Endodermal cell (in vitro differentiated cells): ENCODE measurements at places on chromosomes 7 and 10. TPM values are rescaled to one million over a fixed set of nuclear protein-coding genes. Genes with fewer than 3 reads are reported as not detected.

DNA sequence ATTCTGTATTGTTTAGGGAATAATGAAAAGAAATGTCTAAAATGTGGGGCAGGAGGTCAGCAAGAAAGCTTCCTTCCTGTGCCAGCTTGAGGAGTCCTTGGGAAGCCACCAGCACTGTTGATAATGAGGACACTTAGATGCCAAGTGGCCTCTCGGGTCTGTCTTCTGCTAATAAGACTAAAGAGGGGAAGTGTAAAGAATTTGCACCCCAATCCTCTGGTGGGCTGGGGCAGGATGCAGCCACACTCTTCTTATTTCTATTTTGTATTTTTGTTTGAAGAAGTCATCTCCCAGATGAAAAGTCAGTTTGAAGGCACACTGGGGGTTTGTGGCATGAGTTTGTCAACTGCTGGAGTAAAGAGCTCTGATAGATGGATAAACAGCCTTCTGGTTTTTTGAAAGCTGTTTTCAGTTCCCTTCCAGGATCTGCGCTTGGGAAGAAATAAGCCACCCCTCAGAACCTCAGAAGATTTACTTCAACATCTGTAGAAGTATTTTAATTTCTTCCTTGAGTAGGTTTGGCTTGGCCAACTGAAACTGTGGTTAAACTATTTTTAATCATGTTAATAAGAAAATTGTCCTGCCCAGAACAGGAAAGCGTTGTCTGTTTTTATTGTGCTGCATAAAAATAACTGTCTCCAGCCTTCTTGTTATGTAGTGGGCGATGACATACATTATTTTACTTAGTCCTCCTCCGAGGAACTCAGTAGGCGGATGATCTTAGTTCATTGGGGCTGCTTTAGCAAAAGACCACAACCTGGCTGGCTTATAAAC is 128.8 kb upstream of the GPR26 start:
- DNase-seq: no peak

Gene ZC3HAV1L
- 9.7 to 24.4 TPM (median 12.0 TPM) in 3 replicates for total RNA-seq

Gene OR9A2
- total RNA-seq: not detected in 2 replicates

Gene MACROH2A2
- 165 and 177 TPM in 2 replicates for total RNA-seq

DNA sequence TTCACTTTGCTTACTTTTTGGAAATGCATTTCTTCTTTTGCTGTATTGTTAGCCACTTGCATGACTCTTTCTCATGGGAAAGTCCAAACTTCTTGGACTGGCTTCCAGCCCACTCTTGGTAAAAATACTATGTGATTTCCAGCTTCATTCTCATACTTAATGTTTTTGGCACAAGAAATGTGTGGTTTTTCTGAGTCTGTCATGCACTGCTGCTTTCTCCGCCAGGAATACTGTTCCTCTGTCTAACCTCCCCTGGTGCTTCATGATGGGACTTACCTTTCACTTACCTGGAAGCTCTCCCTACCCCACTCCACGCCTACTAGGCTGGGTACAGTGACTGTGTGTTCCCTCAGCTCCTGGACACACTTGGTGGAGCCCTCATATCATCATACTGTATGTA is 18.7 kb downstream of the MGAM2 start:
- DNase-seq: no peak

Gene VWA2
- 1.6 and 1.7 TPM in 2 replicates for total RNA-seq

Gene LGI1
- total RNA-seq: 2.6 and 5.8 TPM in 2 replicates

- DNase-seq: no peak
Observed at GRCh38 chr10:84965468-84965867, 637.1 kb downstream of the CCSER2 start.

Gene TMEM176A
- total RNA-seq: not detected in 3 replicates

DNA sequence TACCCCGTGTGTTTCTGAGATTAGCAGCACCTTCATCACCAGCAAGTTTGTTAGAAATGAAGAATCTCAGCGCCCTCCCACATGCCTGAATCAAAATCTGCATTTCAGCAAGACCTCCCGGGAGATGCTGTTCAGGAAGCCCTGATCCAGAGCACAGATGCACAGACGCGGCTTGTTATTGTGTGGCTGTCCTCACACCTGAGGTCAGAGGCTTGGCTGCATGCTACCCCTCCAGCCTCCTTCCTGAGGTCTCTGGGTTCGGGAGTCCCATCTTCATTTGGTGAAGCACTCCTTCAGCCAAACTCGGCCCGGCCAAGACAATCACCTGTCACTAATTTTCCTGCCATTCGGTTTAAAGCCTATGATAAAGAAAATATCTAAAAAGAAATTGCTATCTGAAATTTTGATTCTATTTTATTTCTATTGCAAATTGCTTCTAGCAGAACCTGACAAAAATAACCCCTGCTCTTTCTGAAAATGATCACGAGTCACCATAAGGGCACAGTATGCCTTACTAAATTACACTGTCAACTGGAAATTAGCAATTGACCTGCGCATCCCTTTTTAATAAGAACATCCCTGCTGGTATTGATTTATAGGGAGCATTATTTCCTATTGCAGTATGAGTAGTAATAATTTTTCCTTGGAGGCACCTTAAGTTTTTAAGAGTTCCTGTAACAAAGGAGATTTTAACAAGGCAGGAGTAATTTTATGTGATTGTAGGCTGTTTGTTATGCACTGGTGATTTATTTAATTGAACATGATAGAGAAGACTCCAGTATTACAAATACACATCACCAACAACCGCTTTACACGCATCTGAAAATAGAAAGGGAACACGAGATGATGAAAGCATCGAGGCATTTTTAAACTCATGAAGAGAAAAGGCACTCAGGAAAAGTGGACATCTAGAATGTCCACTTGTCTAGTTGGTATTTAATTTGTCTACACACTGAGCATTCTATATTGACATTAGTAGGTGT is 49.5 kb downstream of the VSTM2A start:
- DNase-seq: no peak

Gene STAMBPL1
- 4.1 and 5.8 TPM in 2 replicates for total RNA-seq

Gene WEE2
- total RNA-seq: not detected in 2 replicates
